ENCODE measurements at places on chromosomes 2 and 18. TPM values are rescaled to one million over a fixed set of nuclear protein-coding genes. Genes with fewer than 3 reads are reported as not detected.

SLC8A1 gene
- total RNA-seq, result 44.5 TPM

GRCh38 chr2:112583497-112584133 lies 794 bp upstream of the CHCHD5 start:
- DNase-seq, result no peak

VSNL1 gene
- total RNA-seq, result 0.96 TPM

DNA sequence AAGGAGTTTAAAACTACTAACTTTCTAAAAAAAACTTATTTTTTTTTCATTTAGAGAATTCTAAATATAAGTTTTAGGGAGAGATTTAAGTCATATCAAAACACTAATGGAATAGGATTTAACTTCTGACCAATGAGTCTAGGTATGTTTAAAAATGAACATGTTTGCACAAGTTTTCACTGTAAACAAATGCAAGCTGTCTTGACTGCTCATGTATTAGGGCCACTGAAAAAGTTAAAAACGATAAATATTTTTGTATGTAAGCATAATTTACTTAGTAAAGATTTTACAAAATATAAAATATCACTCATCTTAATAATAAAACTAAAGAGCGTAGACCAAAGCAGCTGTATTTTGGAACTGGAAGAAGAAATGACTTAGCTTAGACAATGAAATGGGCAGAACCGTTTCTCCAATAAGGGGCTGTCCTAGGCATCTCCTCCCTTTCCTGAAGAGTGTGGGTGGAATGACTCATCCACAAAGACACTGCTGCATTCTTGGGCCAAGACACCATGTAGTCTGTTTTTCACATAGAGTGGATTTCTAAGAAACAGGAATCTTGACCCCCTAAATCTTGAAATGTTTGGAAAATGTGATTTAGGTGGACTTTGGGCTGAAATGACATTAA lies 118.8 kb downstream of the MEP1B start:
- DNase-seq, result no peak

GRCh38 chr18:8999872-9000271 lies 102.6 kb upstream of the NDUFV2 start:
- DNase-seq, result no peak

DNA sequence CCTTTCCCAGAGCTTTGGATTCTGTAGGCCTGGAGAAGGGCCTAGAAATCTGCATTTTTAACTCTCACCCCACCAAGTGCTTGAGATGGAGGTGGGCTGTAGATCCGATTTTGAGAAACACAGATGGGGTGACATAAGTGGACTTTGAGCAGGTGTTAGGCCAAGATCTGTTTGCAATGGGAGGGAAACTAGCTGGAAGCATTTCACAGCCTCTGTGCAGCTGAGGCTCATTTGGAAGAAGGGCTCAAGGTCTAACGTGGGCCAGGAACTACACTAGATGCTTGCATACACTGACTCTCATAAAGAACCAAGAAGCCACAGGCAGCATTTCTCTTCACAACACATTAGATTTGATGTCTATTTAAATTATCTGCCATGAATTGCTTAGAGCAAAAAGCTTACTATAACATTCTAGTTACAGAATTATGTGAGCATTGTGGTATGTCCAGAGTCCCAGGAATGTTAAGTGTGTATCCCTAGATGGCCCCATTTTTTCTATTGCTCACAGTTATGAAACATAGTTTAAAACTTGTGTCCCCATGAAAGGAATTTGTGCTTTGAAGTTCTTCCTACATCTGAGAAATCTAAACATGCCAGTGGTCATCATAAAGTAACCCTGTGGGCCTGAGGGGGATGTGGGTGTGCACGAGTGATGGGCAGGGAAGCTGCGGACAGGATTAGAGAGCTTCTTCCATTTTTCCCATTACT lies 77.2 kb downstream of the CD28 start:
- no peak for DNase-seq

DNA sequence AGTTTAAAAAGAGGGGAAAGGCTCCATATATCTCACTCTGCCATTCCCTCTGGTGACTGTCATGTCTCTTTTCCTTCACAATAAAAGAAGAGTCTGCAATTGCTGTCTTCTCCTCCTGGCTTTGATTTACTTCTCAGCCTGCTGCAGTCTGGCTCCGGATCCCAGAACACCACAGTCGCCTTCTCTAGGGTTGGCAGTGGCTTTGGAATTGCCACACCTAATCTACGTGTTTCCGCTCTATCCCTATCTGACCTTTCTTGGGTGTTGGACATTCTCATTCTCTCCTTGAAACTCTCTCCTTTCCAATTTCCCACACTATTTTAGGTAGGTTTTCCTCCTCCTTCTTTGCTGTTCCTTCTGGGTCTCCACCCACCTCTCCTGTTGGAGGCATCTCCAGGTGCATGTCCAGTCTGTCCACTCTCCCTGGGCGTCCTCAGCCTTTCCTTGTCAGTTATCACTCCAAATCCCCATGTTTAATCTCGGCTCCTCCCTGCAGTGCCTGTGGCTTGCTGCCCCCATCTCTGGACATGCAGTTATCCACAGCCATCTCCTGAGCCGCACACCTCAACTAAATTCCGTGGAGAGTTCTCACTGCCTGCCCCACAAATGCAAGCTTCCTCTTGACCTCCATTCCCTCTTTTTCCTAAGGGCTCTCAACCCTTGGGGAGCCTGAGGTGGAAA lies 112.8 kb downstream of the KCTD1 start:
- no peak for DNase-seq

DNA sequence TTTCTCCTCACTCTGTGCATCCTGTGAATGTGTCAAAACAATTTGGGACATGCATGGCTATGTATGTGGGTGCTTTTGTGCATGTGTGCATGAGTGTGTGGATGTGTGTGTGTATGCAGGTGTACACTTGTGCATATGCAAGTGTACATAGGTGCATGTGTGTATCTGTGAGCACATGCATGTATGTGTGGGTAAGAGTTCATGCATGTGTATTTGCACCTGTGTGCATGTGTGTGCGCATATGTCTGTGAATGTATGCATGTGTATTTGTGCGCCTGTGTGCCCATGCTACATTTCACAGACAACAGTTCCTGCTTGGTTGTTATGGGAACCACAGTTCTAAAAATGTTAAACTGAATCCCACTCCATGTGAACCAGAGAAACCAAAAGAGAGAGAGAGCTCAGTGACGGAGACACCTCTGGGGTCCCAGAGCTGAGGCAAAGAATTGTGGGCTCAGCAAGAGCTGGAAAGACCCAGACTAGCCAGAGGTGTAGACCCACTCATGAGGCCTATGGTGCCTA lies 1.9 kb upstream of the FBXO41 start:
- no peak for DNase-seq

- DNase-seq, result no peak
These were observed 532 bp downstream of the UGT1A5 start for GRCh38 chr2:233713262-233713615.

- no peak for DNase-seq
These were observed 826.8 kb downstream of the TRIB2 start for GRCh38 chr2:13543550-13543949.

- DNase-seq, result no peak
These were observed 10.5 kb downstream of the PROC start for GRCh38 chr2:127428815-127429109.

DNA sequence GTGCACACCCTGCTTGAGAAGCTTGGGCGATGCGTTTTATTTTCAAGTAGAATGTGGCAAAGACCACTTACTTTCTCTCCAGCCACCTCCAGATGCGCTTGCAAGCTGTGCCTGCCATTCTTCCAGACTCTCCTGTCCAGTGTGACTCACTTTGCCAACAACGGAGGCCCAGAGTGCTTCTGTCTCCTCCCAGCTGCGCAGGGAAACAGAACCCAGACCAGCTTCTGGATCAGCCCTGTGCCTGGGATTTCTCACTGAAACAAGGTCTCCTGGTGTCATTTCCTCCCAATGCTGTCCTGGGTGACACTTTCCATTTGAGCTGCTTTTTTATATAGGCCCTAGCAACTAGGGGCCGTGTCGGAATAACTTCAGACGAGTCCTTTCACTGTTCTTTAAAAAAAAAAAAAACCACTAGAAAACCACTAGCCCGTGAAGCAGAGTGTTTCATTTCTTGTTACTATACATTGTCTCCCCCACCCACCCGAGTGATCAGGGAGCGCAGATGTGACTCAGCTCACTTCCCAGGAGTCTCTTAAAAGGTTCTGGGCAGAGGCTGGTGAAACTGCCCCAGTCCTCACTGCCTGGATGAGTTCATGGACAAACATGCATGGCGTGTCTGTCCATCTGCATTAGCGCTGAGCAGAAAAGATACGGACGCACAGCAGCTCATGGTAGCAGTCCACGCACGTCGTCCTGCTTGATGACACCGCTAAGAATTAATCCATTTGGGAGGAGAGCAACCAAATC lies 25.3 kb upstream of the RPL31 start:
- no peak for DNase-seq

- no peak for DNase-seq
These were observed 58.4 kb downstream of the ZFP36L2 start for GRCh38 chr2:43168016-43168369.

MERTK gene
- total RNA-seq, result 11.5 TPM

COL4A4 gene
- total RNA-seq, result 1.5 TPM

DNA sequence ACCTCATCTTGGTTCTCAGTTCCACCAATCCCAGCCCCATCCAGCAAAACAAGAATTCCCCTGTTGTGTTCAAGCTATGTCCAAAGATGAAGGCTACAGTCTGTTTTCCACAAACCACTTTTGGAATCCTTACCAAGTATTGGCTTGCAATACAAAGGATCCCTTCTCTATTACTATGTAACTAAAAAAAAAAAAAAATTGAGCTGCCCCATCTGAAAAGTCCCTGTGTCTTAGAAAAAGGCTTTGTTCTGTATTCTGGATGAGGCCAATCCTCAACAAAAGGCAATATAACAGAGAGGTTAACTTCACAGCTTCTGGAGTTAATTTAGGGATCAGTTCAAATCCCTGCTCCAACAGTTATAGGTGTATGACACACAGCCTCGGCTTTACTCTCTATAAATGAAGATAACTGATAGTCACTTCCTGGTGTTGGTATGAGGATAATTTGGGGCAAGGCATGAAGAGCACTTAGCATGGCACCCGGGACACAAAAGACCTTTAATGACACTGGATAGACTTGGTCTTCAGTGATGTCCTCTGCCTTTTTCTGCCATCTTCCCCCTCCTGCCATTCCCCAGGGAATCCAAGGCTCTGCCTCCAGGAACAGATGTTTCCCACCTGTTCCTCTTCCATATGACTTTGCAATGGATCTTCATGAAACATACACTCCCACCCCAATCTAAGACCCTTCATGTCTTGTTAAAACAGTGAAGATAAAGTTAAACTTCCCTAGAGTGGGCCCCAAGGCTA lies 61.2 kb upstream of the ATL2 start:
- DNase-seq, result no peak

- DNase-seq, result no peak
These were observed 71.4 kb downstream of the NXPH2 start for GRCh38 chr2:138708682-138709241.

ODC1 gene
- 37.0 TPM for total RNA-seq

GRCh38 chr18:35511428-35511827 lies 13.7 kb upstream of the INO80C start:
- no peak for DNase-seq

DNA sequence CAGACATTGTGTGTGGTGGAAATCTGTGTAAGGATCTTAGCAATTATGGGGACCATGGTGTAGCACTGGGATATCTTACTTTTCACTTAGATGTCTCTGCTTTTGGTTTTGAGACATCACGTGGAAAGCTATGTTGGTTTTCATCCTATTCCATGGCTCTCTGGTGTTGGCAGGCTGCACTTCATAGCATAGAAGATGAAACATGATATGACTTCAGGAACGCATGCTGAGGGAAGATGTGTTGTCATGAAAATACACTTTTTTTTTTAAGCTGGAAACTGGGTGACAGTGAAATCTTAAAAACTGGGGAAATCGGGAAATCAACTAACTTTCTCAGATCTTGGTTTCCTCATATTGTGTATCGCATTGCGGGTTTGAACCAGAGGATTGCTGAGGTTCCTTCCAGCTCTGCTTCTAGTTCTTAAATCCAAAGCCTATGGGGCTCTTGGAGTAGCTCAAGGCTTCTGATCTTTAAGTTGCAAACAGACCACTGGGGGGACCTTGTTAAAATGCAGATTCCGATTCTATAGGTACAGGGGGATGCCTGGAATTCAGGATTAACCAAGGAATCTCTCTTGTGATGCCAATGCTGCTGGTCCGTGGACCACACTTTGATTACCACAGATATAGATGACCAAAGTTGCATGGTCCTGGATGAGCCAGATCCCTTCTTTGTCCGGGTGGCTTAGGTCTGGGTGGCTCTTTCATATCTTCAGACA lies 160.7 kb downstream of the SH3RF3 start:
- no peak for DNase-seq

PROM2 gene
- total RNA-seq, result 27.8 TPM

TYMS gene
- 3.7 TPM for total RNA-seq

FBLN7 gene
- total RNA-seq, result not detected

DNA sequence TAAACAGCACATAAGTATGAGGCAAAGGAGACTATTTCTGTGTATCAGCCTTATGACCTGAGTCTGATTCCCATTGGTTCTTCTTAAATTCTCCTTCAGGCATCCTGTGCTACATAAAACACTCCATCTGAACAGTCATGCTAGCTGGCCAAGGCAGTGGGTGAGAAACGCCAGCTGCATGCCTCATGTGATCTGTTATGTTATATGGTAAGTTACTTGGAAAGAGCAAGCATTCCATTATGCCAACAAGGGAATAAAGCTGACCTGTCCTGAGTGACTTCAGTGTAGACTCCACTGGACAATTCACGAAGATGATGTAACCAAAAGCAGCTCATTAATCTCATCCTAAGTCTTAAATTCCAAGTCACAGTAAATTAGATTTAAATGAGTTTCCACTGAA lies 216.5 kb upstream of the FN1 start:
- no peak for DNase-seq

- DNase-seq, result no peak
These were observed 15.7 kb downstream of the IL37 start for GRCh38 chr2:112926707-112927106.

GRCh38 chr2:60979231-60979630 lies 38.3 kb upstream of the PEX13 start:
- DNase-seq, result no peak

SAG gene
- total RNA-seq, result not detected

All from transverse colon (tissue), 4 donors.